ENCODE measurements at places on chromosomes 13 and 19.

- no peak for DNase-seq
Observed at GRCh38 chr13:42392716-42393572, 121.0 kb downstream of the AKAP11 start.

DNA sequence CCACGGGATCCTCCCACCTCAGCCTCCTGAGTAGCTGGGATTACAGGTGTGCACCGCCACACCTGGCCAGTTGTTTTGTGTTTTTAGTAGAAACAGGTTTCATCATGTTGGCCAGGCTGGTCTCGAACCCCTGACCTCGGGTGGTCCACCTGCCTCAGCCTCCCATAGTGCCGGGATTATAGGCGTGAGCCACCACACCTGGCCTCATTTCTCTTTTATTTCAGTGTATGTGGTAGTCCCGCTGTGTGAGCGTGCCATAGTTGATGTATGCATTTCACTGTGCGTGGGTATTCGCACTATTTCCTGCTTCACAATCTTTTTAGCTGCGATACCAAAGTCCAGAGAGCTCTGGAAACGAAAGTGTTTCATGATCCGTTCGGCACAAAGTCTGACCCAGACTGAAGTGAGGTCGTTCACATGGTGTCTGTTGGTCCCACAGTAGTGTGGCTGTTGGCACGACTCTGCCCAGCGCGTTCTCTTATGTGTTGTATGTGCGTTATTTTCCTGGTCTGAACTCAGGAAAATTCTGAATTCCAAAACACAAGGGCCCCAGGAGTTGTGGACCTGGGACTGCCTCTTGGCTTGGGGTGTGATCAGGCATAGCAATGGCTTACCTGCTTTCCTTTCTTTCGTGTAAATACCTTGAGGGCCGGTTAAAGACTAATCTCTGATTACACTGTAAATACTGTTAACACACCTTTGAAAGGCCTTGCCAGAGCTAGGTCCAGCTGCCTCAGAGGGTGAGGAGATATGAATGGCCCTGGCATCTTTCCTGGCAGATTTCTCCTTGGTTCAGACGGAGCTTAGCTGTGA is 8.6 kb downstream of the EPN1 start:
- DNase-seq: no peak

- no peak for DNase-seq
Observed at GRCh38 chr13:21006141-21007005, 55.0 kb downstream of the LATS2 start.

- no peak for DNase-seq
Observed at GRCh38 chr13:25302121-25302520, 696 bp downstream of the NUP58 start.

- no peak for DNase-seq
Observed at GRCh38 chr13:55069746-55070145, 2041.1 kb downstream of the OLFM4 start.

DNA sequence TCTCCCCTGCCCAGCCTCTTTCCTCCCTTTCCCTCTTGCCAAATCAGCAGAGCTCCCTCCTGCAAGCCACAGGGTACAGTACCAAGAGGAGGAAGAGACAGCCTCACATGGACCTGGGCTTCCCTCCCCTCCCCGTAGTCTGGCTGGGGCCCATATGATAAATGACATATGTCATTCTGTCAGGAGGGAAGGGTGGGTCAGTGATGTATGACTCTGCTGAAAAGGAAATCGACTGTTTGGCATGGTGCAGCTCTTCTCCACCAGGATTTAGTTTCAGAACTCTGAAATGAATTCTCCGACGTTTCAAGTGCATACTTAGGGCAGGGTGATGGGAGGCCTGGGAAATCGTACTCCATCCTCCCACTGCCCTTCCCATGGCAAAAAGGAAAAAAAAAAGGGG is 9.8 kb downstream of the TSHZ3 start:
- DNase-seq: no peak

GRCh38 chr19:5799247-5800241 is 5.3 kb upstream of the NRTN start:
- DNase-seq: no peak

GRCh38 chr13:43676320-43676719 is 110.5 kb downstream of the ENOX1 start:
- DNase-seq: peak; percentile 3

DNA sequence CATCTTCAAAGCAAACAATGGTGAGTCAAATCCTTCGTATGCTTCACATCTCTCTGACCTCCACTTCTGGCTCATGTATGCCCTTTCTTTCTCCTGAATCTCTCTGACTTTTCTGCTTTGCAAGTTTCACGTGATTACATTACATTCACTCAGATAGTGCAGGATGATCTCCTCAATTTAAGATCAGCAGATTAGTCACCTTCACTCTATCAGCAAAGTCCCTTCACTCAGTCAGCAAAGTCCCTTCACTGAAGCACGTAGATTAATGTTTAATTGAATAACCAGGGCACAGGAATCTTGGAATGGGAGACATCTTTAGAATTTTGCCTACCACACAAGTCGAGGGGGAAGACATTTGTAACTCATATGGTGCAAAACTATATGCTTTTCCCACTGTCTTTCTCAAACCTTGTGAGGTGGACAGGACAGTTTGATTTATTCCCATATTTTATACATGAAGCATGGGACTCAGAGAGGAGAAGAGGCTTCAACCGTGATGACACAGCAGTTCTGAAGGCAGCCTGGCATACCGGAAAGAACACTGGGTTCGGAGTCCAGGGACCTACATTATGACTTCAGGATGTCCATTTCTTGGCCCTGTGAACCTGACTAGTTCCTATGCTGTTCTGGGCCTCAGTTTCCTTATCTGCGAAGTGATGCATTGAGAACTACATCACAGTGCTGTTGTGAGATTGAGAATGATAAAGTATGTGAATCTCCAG is 23.3 kb downstream of the SIGLECL1 start:
- DNase-seq: no peak

DNA sequence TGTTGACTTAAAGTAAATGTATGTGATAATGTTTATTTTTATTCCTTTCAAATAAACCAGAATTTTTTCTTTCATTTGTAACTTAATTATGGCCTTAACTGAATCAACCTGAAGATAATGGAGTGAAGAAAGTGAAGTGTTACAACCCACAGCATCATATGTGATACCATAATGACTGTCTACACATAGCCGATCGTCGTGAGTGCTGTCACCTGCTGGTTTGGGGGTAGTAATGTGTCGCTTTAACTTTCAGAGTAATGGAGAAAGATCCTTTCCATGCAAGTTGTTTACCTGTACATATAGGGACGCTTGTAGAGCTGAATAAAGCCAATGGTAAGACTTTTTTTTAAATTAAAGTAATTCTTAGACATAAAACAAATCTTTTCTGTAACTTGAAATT is 9.9 kb downstream of the CDC16 start:
- no peak for DNase-seq

- DNase-seq: no peak
Observed at GRCh38 chr13:64339373-64340063, 2890.6 kb downstream of the PCDH9 start.

GRCh38 chr19:6416658-6417405 is 7.8 kb downstream of the KHSRP start:
- DNase-seq: no peak

- DNase-seq: no peak
Observed at GRCh38 chr19:31981545-31981944, 363.9 kb upstream of the ZNF507 start.

GRCh38 chr19:13799669-13800068 is 4.4 kb downstream of the ZSWIM4 start:
- DNase-seq: no peak

- no peak for DNase-seq
Observed at GRCh38 chr13:113457510-113457909, 4.2 kb upstream of the ADPRHL1 start.

- no peak for DNase-seq
Observed at GRCh38 chr19:33519416-33519815, 2.2 kb downstream of the PEPD start.

DNA sequence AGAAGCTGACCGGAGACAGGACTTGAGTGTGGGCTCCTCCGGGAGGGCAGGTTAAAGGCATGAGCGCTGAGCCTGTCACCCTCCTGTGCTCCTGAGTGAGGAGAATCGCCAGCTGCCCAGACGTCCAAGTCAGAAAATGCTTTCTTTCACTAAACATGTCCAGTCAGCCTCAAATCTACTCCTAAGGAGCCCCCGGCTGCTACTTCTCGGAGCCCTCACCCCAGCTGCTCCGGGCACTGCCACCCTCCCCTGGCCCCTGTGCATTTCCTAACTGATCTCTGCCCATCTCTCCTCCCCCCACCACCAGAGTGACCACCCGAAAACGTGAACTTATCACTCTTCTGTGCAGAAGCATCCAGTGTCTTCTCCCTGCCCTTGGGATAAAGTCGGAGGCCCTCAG is 277.5 kb upstream of the SOX1 start:
- no peak for DNase-seq

DNA sequence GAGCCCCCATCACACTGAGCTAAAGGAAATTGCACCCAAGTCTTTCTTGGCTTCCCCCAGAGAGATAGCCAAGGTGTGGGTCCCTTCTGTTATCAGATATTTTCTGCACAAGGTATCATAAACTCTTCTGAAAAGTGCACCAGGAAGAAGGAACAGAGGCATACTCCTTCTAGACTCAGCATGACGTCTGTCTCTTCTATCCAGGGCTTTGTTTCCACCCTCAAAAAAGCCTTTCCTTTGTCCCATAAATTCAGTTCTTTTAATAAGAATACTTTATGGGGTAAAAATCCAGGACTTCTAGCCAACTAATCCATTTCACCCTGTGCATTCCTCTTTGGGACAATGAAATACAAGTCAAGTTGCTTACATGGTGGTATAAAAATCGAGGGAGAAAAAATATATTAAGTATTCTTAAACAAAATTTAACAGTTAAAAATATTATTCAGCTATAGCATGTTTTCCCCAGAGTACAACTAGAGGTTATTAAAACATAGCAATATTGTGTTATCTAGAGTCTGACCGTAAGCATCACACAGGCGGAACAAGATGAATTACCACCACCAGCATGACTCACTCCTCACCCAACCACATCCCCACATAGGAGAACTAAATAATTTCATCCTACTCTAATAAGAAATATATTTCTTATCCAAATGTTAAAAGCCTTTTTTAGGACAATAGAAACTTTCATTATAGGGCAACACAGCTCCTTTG is 79.9 kb upstream of the GPC6 start:
- DNase-seq: no peak

- no peak for DNase-seq
Observed at GRCh38 chr19:29845574-29846176, 33.9 kb downstream of the CCNE1 start.

DNA sequence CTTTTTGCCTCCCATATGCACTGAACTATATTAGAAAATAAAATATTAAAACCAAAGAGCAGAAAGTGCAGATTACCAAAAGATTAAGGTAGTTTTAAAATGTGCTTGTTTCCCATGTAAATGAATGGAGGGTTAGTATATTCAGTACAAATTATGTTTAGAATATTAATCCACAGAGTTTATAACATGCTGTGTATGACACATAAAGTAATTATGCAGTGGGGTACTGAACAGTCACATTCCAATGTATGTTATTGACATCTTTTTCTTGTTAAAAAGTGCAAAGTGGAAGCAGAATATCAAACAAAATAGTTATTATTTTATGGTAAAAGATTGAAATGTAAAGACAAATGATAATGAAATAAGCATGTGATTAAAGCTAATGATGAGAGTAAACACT is 79.3 kb downstream of the GPC6 start:
- DNase-seq: no peak

GRCh38 chr19:7748756-7749155 is 1.4 kb upstream of the CD209 start:
- no peak for DNase-seq

GRCh38 chr13:50646070-50646469 is 197.4 kb downstream of the DLEU7 start:
- DNase-seq: no peak

- DNase-seq: no peak
Observed at GRCh38 chr13:41506312-41506711, 49.0 kb downstream of the RGCC start.

GRCh38 chr19:10916602-10917001 is 11.8 kb downstream of the YIPF2 start:
- DNase-seq: no peak

GRCh38 chr19:2523630-2524311 is 47.8 kb downstream of the GADD45B start:
- no peak for DNase-seq

DNA sequence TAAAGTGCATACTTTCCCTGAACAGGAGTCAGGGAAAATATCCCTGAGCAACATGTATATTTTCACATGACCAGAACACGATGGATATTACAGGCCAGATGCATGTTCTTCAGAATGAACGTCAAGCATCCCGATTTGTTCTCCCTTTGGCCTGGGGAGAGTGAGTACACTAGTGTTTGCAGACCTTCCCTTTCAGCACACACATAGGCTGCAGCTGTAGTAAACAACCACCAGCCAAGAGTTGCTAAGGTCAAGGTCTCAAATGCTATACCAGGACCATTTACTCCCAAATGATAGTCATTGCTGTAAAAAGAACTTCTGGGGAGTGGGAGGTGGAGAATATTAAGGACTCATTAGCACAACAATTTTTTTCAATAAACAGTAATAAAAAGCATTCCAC is 3.0 kb downstream of the KLF12 start:
- no peak for DNase-seq

GRCh38 chr13:50453188-50453587 is 390.3 kb downstream of the DLEU7 start:
- DNase-seq: no peak

DNA sequence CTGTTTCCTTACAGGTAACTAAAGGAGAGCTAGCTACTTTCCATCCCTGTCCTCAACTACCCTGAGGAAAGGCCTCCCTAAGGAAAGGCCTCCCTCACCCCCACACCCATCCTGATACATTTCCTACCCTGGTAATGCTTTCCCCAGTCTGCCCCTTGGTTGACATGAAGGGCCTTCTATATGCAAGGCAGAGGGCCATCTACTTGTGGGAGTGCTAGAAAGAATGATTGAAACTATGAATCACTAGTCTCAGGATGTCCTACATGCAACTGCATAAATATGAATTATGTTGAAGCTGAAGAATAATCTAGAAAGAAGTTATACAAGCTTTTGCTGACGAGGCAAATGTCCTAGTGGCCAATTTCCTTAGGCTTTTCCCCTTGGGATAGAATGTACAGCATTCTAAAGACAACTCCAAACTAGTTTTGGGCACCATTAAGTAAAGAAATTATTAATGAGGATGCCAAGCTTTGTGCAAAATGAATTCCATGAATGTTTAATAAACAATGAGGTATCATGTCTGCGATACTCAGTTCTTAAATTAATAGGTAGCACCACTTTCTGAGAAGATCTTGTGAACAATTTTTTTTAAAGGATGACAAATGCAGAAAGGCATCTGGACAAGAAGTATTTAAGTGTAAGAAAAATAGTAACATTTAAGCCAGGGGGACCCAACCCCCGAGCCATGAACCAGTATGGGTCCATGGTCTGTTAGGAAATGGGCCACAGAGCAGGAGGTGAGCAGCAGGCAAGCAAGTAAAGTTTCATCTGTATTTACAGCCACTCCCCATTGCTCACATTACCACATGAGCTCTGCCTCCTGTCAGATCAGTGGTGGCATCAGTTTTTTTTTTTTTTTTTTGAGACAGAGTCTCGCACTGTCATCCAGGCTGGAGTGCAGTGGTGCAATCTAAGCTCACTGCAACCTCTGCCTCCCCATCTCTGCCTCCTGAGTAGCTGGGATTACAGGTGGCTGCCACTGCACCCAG is 223.0 kb downstream of the LHFPL6 start:
- no peak for DNase-seq

GRCh38 chr13:40434516-40435397 is 231.7 kb downstream of the FOXO1 start:
- DNase-seq: no peak

- no peak for DNase-seq
Observed at GRCh38 chr19:31066385-31066784, 282.9 kb downstream of the TSHZ3 start.
